ENCODE measurements at places on chromosomes 2 and 18. TPM values are rescaled to one million over a fixed set of nuclear protein-coding genes. Genes with fewer than 3 reads are reported as not detected.

- no peak for DNase-seq
Measured at GRCh38 chr2:48566592-48567310, 36.8 kb downstream of the STON1 start.

GRCh38 chr2:85844486-85844885, 44.3 kb downstream of the ST3GAL5 start:
- no peak for DNase-seq

- no peak for DNase-seq
Measured at GRCh38 chr2:140841141-140841540, 1289.7 kb downstream of the LRP1B start.

DNA sequence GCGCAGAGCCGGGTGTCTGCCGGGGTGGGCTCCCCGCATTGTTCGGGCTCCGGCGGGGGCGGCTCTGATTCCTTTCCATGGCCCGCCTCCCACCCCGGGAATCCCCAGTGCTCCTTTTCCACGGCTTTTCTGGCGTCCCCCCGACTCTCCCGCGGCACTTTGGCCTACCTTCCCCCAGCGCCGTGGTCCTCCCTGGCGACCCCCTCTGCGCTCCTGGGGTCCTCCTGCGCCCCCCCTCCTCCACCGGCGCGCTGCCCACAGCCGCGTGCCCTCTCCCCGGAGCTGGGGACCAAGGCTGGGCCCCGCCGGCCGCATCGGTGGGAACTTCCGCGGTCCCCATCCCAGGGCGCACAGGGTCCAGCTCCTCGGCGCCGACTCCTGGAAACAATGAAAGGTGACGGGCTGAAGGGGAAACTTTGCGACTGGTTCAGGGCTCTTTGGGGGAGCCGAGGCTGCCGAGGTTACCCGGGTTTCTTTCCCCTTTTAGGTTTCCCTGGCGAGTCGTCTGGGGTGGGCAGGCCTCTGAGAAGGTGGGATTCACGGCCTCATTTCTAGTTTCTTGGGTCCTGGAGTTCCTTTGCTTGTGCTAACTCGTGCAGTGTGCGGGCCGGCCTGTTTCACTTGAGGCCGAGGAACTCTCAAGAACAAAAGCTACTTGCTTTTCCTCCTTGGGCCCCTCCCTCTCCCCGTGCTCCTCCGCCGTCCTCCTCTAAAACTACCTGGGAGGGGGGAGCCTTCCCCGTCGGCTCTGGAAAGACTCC, 2.2 kb downstream of the TGIF1 start:
- DNase-seq: no peak

GRCh38 chr2:38095079-38095995, 19.4 kb upstream of the CYP1B1 start:
- DNase-seq: no peak

DNA sequence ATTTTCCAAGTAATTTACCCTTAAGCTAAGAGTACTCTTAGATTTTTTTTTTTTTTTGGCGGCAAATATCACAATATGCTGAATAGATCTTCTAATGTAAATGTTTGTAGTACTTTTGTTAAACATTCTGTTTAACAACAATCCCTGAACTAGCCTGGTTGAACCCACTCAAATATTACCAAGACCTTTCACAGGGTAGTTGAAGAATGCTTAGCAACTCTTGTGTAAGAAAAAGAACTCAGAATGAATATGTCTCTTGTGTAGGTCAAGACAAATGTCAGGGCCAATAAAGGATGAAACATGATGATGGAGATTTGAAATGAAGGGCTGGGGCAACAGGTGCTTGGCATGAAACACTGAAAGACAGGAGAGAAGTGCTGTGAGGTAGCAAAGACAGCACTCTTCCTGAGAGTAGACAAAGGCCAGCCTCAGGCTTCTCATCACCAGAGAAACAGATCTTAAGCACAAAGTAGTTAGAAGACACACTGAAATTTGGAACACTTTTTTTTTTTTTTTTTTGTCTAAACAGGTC, 597.3 kb downstream of the ERBB4 start:
- DNase-seq: no peak

DNA sequence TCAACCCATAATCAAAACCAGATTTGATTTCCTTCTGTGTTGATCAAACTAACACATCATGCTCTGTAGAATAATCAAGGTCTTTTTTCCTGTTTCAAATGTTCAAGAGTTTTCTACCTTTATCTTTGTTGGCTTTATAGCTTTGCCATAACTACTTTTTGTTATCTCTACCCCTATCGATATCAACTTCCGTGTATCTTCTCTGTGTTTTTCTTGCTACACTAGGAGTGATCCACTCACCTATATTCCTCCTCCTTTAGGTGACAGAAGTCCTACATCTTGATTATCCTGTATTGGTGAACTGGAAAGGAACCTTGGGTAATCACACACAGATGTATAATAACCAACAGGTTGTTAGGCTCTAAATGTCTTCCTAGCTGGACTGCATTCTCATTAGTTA, 85.5 kb downstream of the LTBP1 start:
- DNase-seq: no peak

GRCh38 chr2:121519732-121520640, 10.7 kb upstream of the RNU4ATAC start:
- no peak for DNase-seq

DNA sequence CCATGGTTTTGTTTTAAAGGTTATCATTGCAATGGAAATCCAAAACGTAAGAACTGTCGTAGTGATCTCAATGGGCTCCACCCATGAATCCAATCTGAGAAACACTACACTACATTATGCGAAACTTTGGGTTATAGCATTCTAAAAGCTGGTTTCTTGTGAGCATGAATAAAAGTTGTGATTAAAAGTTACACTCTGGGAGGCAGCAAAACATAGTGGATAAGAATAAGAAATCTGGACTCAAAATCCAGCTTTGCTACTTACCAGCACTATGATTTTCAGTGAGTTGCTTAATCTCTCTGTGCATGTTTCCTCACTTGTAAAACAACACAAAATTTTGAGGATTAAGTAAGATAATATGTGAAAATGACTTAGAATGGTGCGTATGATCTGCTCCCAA, 25.7 kb upstream of the THOC1 start:
- DNase-seq: no peak

ALPI gene
- total RNA-seq: not detected

APLF gene
- total RNA-seq: 6.5 TPM

KHK gene
- total RNA-seq: 3.8 TPM

CNDP1 gene
- not detected for total RNA-seq

TNFRSF11A gene
- total RNA-seq: 0.42 TPM

All from kidney epithelial cell (primary cell).